ENCODE measurements at places on chromosomes 16 and 17. TPM values are rescaled to one million over a fixed set of nuclear protein-coding genes. Genes with fewer than 3 reads are reported as not detected.

CMTM2 gene
- total RNA-seq: 0.51 TPM

MT1H gene
- total RNA-seq: not detected

DNA sequence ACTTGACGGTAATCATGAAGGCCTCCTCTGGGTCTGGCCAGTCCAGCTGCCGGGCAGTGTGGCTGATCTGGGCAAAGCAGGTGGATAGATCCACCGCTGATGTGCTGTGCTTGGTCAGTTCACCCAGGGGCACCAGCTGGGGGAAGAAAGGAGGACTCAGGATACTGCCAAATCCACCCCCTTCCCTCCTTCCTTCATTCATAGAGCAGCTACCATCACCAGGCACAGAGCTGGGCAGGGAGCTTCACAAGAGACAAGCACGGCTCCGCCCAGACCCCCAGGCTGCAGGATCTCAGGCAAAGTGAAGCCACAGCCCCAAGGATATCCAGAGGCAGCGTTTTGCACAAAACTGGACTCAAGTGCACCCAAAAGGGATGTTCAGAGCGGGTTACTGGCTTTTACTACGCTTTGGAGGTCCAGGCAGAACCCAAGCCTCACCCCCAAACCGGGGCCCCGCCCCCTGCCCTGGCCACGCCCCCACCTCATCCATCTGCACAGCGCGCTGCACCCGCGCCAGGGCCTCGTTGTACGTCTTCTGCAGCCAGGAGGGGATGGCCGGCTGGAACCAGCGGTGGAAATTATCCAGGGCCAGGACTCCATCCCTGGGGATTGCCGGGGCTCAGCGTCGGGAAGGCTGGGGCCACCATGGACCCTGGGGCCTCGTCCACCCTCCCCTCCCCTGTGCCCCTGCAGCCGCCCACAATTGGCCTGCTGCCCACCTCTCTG, 9.1 kb downstream of the UNC13D start:
- peaks cover 15% of the 10 kb centered on the region for H3K4me1 ChIP-seq
- H3K36me3 ChIP-seq: no peaks in the 10 kb centered on the region
- H3K4me3 ChIP-seq: no peak overlapping the region
- DNase-seq: no peak

- no peak overlapping the region for H3K4me3 ChIP-seq
- H3K27ac ChIP-seq: no peak overlapping the region
- DNase-seq: no peak
- no peaks in the 10 kb centered on the region for H3K27me3 ChIP-seq
These were observed 131.7 kb downstream of the ABCC1 start for GRCh38 chr16:16081141-16081540.

- peak overlapping the region; percentile 69 for H3K27ac ChIP-seq
- H3K27me3 ChIP-seq: no peaks in the 10 kb centered on the region
- no peak overlapping the region for H3K4me3 ChIP-seq
- peaks cover 25% of the 10 kb centered on the region for H3K4me1 ChIP-seq
These were observed 11.6 kb upstream of the MFAP4 start for GRCh38 chr17:19398301-19399181.

- H3K27ac ChIP-seq: peak overlapping the region; percentile 92
- H3K4me3 ChIP-seq: peak overlapping the region; percentile 81
- peaks cover 19% of the 10 kb centered on the region for H3K36me3 ChIP-seq
These were observed 740 bp downstream of the AATF start for GRCh38 chr17:36949461-36949927.

Measured in mesothelial cell of epicardium (in vitro differentiated cells).